ENCODE measurements at places on chromosomes 16 and 17.
A peak's percentile ranks its signal among the peaks of the same experiment; 100 is the strongest.

DNA sequence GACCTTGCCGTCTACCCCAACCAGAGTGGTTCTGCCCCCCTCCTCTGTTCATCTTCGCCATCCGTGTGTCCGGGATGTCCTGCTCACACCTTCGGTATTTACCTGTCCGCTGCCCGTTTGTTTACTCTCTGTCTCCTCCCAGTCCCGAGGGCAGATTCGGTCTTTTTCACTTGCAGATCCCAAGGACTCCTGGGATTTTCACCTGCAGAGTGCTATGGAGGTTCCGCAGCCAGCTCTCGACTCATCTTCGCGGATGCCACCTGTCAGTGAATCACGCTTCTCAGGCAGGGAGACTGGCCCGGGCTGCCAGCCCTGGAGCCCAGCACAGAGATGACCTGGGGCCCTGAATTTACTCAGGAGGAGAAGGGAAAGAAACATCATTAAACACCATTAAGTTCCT lies 8.1 kb downstream of the CRISPLD2 start:
- no peak for DNase-seq

GRCh38 chr17:82400830-82401229 lies 17.3 kb upstream of the HEXD start:
- DNase-seq, result peak; percentile 39

- no peak for DNase-seq
Observed at GRCh38 chr17:73628642-73629552, 15.3 kb downstream of the SDK2 start.

- no peak for DNase-seq
Observed at GRCh38 chr17:74467221-74467951, 952 bp downstream of the CD300A start.

- DNase-seq, result no peak
Observed at GRCh38 chr16:52572656-52573055, 25.7 kb upstream of the TOX3 start.
